CD4-positive, alpha-beta T cell (primary cell): ENCODE measurements at places on chromosomes 12 and 14.
A peak's percentile ranks its signal among the peaks of the same experiment; 100 is the strongest.

DNA sequence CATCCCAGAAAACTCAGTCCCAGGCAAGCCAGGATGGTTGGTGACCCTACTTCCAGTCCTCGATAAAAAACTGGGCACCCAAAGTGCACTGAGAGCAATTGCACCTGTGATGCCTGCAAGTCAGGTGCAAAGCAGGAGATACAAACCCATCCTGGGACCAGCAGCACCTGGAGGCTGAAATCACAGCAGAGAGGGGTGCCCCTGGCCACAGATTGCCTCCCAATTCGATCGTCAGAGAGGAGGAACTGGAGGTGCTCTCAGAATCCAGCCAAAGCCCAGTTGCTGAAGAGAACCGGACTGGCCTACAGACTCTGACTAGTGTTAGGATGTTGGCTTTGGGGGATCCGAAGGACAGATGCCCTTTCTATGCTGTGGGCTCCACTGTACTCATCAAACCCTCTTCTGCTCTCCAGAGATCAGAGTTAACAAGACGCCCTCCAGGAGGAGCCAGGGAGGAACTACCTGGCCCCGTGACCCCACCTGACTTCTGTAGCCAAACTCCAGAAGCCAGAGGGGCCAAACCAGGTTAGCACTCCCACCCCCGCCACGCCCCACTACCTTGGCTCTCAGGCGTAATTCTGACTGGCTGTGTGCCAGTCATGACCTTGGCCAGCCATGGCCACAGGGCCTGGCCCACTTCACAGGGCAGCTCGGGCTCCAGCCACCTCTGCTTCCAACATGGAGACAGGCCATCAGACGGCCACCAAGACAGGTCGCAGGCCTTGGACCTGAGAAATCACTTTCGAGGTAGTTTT is 284.5 kb upstream of the RTL1 start:
- no peak for DNase-seq

- no peak for DNase-seq
Observed at GRCh38 chr12:27521066-27521465, 2.9 kb upstream of the PPFIBP1 start.

DNA sequence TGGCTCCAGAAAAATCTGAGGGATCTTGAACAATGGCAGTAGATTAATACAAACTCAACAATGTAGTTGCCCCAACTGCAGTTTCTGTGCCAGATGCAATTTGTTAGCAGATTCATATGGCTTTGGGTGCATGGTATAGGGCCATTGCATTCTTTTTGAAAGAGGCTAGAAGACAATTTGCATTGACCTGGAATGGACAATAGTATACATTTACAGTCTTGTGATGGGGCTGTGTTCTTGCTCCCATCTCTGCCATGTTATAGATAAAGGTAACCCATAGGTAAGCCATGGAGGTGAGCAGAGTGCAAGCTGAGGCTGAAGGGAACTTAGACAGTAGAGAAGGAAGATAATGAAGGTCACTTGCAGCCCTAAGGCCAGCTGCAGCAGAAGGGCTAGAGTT is 50.1 kb upstream of the DIO3 start:
- no peak for DNase-seq

- DNase-seq = no peak
Observed at GRCh38 chr12:125092872-125093680, 27.8 kb downstream of the AACS start.

GRCh38 chr12:88142610-88142991 is 494 bp downstream of the TMTC3 start:
- DNase-seq = peak; percentile 12

- no peak for DNase-seq
Observed at GRCh38 chr12:52522346-52523011, 2.3 kb upstream of the KRT5 start.

DNA sequence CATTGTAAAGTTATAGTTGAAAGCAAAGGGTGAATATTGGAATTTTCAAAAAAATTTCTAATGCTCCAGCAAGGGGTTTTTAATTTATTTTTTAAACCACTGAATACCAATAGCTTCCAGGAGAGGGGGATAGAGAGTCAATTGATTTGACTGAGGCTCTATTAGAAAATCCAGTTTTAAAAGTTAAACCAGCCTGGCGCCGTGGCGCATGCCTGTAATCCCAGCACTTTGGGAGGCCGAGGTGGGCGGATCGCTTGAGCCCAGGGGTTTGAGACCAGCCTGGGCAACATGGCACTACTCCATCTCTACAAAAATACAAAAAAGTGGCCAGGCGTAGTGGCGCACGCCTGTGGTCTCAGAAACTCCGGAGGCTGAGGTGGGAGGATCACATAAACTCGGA is 150.1 kb downstream of the SLC38A4 start:
- no peak for DNase-seq

DNA sequence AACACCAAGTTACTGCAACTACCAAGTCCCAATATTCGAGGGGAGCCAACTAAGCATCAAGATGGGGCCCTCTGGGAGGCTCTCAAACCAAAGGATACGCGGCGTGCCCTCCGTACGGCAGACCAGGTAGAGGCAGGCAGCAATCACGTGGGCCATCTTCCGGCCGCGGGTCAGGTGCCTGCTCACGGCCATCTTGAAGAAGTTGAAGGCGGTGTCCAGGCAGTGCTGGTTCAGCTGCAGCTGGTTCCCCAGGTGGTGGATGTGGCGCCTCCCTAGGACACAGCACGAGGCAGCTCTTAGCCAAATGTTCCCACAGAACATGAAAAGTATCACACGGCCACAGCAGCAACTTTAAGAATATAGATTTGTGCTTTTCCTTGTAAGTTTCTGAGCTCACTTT is 24.3 kb downstream of the BTBD6 start:
- no peak for DNase-seq
